Cardiac atrium fibroblast (primary cell): ENCODE measurements at places on chromosomes 7 and 10. TPM values are rescaled to one million over a fixed set of nuclear protein-coding genes. Genes with fewer than 3 reads are reported as not detected.

The RAMP3 gene
- not detected in 2 replicates for total RNA-seq

The CPEB3 gene
- 0.65 and 1.3 TPM in 2 replicates for total RNA-seq

The SH2D4B gene
- not detected in 2 replicates for total RNA-seq

The DYNC1I1 gene
- 0.81 TPM in 1 of 2 replicates, not detected in the other for total RNA-seq

The DOCK4 gene
- total RNA-seq = 5.2 and 12.8 TPM in 2 replicates

The PLAC9 gene
- 89.7 and 128 TPM in 2 replicates for total RNA-seq

The CAMK2B gene
- total RNA-seq = 0.36 and 0.97 TPM in 2 replicates

The TMEM213 gene
- not detected in 2 replicates for total RNA-seq

The CCL24 gene
- not detected in 2 replicates for total RNA-seq

The BAIAP2L1 gene
- 1.3 and 1.8 TPM in 2 replicates for total RNA-seq

The ACTR3C gene
- total RNA-seq = not detected in 2 replicates

The TAC1 gene
- 5.2 TPM in 1 of 2 replicates, not detected in the other for total RNA-seq

The CDK6 gene
- total RNA-seq = 13.7 and 21.1 TPM in 2 replicates

The SEMA3E gene
- total RNA-seq = not detected in 2 replicates

The PAX2 gene
- total RNA-seq = not detected in 2 replicates

The SHTN1 gene
- 2.9 TPM in 2 replicates for total RNA-seq

The TMEM130 gene
- total RNA-seq = 0.97 and 1.1 TPM in 2 replicates

The SPOCK2 gene
- total RNA-seq = 0.16 and 2.0 TPM in 2 replicates

The FRMD4A gene
- total RNA-seq = 11.8 and 17.7 TPM in 2 replicates

The FAM25G gene
- not detected in 2 replicates for total RNA-seq

The SPDYE1 gene
- total RNA-seq = not detected in 2 replicates

The DGKI gene
- total RNA-seq = 0.36 and 1.8 TPM in 2 replicates

The PRSS1 gene
- total RNA-seq = not detected in 2 replicates
